ENCODE measurements at places on chromosomes 6 and 20.

- DNase-seq, result no peak
Observed at GRCh38 chr20:15866916-15867730, 706.1 kb downstream of the KIF16B start.

GRCh38 chr6:69813508-69813907, 16.7 kb upstream of the LMBRD1 start:
- no peak for DNase-seq

GRCh38 chr6:82741325-82741995, 324.2 kb downstream of the UBE3D start:
- DNase-seq, result no peak

- DNase-seq, result no peak
Observed at GRCh38 chr6:131222773-131223172, 87.5 kb downstream of the AKAP7 start.

DNA sequence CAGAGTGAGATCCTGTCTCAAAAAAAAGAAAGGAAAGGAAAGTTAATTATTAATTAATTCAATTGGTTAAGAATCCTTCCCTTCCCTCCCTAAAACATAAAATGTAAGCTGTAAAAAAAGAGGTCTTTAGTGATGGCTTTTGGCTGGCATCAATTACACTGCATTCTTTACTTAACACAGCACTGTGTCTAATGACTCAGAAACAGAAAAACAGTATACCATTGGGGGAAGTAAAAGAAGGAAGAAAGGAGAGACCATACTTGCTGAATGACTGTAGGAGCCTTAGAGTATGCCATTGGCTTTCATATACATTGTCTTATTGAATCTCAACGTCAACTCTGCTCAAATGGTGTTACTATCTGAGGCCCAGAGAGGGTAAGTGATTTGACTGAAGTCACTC, 18.3 kb upstream of the CITED2 start:
- no peak for DNase-seq

GRCh38 chr20:39338469-39339376, 376.6 kb downstream of the DHX35 start:
- no peak for DNase-seq

DNA sequence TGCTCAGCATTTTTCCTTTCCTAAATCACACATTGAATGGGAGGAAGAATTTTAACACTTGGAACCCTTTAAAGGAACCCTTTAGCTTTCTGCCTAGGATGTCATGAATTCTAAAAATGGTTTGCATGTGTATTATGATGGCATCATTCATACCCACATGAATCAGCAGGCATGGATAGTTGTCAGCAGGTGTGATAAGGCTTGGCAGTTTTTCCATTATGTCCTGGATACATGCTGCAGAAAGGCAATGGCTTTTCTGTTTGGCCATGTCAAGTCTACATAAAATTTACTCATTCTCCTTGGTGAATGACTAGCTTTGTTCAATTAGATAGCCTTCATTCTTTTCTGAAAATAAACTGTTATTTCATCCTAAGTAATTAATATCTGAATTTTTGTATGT, 353.7 kb downstream of the GRIK2 start:
- no peak for DNase-seq

- no peak for DNase-seq
Observed at GRCh38 chr6:28597924-28598722, 72.4 kb downstream of the GPX5 start.

- no peak for DNase-seq
Observed at GRCh38 chr20:40168981-40169620, 519.9 kb downstream of the MAFB start.

DNA sequence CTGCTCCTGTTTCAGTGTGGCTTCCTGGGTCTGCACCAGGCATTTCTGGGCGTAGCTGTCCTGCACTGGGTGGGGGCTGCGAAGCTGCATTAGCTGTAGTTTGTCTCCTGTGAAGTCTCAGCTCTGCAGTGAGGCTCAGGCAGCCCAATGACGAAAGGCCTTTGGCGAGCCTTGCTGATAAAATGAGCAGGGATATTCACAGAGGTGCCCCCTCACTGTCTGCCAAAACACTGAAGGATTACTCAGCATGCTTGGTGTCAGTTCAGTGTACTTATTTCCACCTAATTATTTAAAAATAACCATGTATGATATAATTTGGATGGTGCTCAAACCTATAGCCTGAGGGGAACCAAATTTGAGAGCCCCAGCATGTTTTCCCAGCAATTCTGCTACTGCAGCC, 73.5 kb downstream of the ECT2L start:
- DNase-seq, result peak; percentile 23

DNA sequence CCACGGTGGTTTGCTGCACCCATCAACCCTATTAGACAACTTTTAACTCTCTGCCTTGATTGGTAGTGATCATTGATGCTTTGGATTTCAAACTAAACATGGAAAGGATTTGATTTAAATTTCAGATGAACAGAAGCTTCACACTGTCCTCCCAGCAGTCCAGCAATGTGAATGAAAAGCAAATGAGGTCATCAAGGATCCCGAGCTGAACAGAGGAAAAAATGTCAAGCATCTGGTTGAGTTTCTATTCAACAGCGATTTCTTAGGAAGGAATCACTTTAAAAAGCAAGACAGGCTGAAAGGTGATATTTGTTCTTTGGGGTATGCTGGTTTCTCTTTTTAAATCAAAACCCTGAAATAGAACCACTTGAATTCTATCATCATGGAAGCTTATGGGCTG, 10.6 kb upstream of the SAMD3 start:
- DNase-seq, result no peak

GRCh38 chr6:165098165-165098564, 211.2 kb downstream of the C6orf118 start:
- DNase-seq, result no peak

DNA sequence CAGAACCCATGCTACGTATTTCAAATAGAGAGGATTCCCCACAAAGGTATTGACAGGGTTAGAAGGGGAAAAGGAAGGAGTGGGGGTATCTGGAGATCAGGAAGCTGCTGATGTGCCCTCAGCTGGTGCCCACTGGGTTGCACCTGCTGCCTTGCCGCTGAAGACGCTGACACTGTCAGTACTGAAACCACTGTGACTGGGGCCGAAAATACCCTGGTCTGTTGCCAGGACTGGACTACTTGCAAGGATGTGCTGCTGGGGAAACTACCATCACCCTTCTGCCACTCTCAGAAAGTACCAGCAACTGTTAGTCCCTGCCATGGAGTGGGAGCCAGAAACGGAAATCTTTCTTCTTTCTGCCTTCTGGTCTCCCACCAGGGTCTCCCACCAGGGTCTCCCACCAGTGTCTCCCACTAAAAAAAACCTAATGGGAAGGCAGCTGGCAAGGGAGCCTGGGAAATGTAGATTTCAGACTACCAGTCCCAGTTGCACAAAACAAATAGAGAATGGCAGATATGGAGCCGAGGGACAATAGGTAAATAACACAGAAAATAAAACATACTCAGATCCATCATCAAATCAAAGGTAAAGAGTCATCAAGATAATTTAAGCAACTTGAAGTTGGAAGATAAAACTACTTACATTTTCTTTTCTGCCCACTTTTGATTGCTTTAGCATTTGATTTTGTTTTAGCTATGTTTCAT, 204.8 kb downstream of the TPBG start:
- DNase-seq, result no peak

- no peak for DNase-seq
Observed at GRCh38 chr20:11057624-11058023, 383.8 kb upstream of the JAG1 start.

DNA sequence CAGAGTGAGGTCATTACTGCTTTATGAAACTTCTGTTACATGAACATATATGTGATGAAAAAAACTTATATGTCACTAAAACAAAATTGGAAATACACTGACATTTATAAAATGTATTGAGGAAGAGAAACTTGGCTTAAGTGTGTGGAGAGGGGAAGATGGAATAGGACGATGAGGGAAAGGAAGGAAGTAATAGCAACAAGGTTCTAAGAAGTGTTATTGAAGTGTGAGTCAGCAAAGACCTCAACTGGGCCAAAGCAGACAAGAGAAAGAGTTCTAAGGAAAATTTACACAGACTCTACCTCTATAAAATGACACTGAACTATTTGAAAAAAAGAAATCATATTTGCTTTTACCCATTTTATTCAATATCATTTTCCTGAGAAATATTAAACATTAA, 38.3 kb downstream of the SNX3 start:
- DNase-seq, result no peak

DNA sequence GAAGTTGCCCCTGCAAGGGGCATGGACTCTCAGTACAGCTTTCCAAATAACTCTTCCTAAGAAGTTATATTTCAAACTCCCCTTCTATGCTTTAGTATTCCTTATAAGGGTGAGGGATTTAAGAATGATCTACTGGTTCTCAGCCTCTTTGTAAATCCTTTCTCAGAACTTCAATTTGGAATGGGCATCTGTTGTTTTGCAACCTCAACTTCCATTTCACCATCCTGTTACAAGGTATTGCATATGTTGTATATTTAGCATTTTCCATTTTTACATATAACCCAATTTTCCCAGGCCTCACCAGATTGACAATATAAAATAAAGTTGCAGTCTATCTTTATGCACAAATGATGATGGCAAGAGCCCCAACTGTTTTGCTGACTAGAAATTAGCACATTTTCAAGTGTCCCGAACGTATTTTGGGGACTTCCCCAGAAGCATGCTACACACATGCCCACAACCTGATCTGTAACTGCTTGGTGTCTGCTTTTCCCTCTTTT, 154.9 kb upstream of the CARMIL1 start:
- DNase-seq, result no peak

GRCh38 chr6:130368576-130368975, 2.8 kb downstream of the TMEM200A start:
- no peak for DNase-seq

DNA sequence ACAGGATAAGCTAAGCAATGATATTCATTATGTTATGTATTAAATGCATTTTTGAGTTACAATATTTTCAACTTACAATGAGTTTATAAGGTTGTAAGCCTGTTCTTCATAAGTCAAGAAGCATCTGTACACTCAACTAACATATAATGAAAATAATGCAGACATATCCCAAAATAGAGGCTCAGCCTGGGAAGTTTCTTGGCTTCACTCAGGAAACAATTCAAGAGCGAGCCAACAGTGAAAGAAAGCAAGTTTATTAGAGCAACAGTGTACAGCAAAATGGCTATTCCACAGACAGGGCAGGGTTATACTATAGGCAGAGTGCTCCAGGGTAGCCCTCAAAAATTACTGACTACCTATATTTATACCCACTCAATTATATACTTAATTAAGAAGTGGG, 1581.8 kb downstream of the HACE1 start:
- DNase-seq, result no peak

GRCh38 chr20:48906221-48906877, 15.2 kb upstream of the ARFGEF2 start:
- DNase-seq, result no peak

DNA sequence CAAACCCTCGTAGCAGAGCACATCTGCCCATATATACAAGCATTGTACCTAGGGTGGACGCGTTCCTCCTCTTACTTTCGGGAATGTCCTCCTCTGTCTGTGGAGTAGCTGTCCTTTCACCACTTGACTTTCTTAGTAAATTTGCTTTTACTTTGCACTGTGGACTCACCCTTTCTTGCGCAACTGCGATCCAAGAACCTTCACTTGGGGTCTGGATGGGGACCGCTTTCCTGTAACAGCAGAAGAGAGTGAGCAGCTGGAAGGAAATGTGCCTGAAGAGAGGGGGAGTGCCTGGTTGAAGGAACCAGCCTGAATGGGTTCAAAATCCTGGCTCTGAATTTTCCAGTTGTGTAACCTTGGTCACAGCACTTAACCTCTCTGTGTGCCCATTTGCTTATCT, 40.1 kb upstream of the PMEPA1 start:
- no peak for DNase-seq

DNA sequence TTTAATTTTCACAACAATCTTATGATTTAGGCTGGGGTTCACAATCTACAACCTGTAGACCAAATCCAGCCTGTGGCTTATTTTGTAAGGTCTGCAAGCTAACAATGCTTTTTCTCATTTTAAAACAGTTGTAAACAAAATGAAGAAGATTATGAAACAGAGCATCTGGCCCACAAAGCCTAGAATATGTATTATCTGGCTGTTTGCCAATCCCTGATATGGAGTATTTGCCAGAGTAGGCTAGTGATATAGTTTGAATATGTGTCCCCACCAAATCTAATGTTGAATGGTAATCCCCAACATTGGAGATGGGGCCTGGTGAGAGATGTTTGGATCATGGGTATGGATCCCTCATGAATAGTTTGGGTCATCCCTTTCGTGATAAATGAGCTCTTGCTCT, 201.8 kb downstream of the DHX35 start:
- DNase-seq, result no peak

DNA sequence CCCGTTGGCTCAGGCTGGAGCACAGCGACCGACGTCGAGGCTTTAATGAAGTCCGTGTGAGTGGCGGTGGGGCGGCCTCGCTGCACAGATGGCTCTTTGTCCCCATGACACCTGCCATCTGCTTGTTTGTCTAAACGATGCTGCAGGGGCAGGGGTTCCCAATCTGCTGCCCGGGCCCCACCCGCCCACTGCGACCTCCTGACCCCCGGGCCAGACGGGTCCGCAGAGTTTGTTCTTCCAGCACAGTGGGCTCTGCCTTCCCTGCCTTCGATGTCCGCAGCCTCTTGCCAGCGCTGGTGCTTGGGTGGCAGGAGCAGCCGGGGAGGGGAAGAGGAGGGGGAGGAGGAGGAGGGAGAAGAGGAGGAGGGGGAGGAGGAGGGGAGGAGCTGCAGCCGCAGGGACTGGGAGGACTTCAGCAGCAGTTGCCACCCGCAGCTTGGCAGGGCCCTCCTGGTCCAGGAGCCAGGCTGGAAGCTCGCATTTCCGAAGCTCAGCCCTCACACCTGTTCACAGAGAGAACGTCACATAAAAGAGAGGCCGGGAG, 210.0 kb downstream of the DLL1 start:
- peak; percentile 27 for DNase-seq

GRCh38 chr20:21867811-21868210, 162.3 kb downstream of the PAX1 start:
- DNase-seq, result no peak

DNA sequence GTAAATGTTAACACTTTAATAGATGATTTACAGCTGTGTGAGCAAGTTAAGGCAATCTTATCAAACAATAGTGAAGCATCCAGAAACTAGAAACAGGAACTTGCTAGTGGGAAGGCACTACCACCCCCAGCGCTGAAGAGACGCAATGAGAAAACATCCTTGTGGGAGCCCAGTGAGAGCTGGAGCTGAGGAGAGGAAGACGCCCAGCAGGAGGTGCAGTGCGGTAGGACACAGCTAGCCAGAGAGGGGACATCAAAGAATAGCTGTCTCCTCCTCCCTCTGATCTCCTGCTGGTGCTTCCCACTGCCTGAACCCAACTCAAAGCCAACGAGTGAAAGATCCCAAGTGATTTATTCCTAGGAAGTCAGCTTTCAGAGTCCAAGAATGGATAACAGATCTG, 140.3 kb downstream of the COL12A1 start:
- no peak for DNase-seq

DNA sequence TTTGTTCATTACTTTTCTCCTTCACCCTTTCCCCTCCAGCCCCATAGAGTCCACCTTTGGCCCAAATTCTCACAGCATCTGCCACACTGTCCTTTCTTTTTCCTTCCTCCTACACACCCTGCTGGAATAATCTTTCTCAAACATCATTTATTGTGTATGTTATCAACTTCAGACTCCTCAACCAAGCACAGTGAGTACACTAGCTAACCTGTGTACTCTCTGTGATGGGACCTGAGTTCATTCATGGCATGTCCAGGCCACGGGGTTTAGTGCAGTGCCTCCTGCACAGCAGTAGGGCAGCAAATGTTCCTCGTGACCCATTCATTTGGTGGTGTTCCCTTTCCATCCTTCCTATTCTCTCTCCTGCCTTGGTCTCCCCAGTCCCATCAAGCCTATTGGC, 7.1 kb upstream of the ARMC12 start:
- no peak for DNase-seq

Measured in iPS-NIHi11 (cell line).